T-helper 1 cell (primary cell): ENCODE measurements at places on chromosomes 5 and 9.
A peak's percentile ranks its signal among the peaks of the same experiment; 100 is the strongest.

- DNase-seq, result no peak
Observed at GRCh38 chr5:165209101-165209727, 1703.8 kb downstream of the MAT2B start.

GRCh38 chr5:103466495-103466894, 96.1 kb downstream of the NUDT12 start:
- no peak for DNase-seq

GRCh38 chr5:35466746-35467145, 150.9 kb upstream of the SPEF2 start:
- DNase-seq, result no peak

GRCh38 chr5:31537851-31538250, 5.8 kb downstream of the C5orf22 start:
- DNase-seq, result no peak

- DNase-seq, result no peak
Observed at GRCh38 chr5:124789104-124789605, 42.7 kb upstream of the ZNF608 start.

- DNase-seq, result no peak
Observed at GRCh38 chr5:180975338-180975737, 13.3 kb upstream of the BTNL3 start.

- DNase-seq, result no peak
Observed at GRCh38 chr9:81825846-81826516, 102.2 kb upstream of the SPATA31D4 start.

GRCh38 chr5:9617739-9618504, 12.2 kb downstream of the TAS2R1 start:
- DNase-seq, result no peak

GRCh38 chr5:113357696-113358476, 76.9 kb downstream of the TSSK1B start:
- no peak for DNase-seq

GRCh38 chr5:72436796-72437471, 70.3 kb downstream of the ZNF366 start:
- DNase-seq, result no peak

GRCh38 chr9:30718483-30718882, 1666.0 kb upstream of the ACO1 start:
- no peak for DNase-seq

DNA sequence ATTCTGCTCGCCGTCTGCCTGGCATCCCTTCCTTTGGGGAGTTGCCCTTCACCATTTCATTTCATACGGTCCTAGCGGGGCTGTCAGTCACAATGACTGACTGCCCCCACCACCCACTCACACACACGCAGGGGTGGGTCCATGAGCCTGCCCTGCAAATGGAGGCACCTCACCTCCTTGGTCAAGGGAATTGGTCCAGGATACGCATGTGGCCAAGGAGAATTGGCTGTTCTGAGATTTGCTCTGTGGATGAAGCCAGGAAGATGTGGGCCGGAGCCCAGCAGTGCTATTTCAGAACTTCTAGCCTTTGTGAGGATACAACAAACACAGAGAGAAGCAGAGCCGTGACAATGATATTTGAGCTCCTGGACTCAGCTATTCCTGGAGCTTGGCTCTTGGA, 17.0 kb downstream of the C1QTNF2 start:
- DNase-seq, result no peak

- no peak for DNase-seq
Observed at GRCh38 chr5:56264417-56265025, 31.4 kb upstream of the ANKRD55 start.

DNA sequence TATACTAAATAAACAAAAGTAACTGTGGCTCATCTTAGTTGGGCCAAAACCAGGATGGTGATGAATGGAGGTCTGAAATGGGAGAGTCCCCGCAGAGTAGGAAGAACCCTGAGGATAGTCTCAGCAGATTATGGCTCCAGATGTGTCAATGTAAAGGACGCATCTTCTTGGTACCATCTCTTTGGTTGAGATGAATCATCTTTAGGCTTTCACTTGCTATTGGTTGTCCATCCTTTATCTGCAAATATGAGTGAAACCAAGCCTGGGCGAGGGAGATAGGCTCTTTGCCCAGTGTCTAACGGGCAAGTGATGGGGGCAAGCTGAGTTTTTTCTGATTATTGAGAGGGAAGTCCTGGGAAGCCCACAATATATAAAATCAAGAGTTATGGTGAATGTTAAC, 19.4 kb upstream of the LCP2 start:
- DNase-seq, result no peak

DNA sequence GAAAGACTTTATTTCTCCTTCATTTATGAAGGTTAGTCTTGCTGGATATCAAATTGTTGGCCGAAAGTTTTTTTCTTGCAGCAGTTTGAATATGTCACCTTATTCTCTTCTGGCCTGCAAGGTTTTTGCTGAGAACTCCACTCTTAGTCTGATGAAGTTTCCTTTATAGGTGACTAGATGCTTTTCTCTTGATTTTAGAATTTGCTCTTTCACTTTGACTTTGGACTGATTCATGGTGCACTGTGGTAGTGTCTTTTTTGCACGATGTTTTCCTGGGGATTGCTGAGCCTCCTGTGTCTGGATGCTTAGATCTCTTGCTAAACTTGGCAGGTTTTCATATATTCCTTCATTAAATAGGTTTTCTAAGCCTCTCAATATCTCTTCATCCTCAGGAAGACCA, 12.4 kb downstream of the AHRR start:
- DNase-seq, result no peak

DNA sequence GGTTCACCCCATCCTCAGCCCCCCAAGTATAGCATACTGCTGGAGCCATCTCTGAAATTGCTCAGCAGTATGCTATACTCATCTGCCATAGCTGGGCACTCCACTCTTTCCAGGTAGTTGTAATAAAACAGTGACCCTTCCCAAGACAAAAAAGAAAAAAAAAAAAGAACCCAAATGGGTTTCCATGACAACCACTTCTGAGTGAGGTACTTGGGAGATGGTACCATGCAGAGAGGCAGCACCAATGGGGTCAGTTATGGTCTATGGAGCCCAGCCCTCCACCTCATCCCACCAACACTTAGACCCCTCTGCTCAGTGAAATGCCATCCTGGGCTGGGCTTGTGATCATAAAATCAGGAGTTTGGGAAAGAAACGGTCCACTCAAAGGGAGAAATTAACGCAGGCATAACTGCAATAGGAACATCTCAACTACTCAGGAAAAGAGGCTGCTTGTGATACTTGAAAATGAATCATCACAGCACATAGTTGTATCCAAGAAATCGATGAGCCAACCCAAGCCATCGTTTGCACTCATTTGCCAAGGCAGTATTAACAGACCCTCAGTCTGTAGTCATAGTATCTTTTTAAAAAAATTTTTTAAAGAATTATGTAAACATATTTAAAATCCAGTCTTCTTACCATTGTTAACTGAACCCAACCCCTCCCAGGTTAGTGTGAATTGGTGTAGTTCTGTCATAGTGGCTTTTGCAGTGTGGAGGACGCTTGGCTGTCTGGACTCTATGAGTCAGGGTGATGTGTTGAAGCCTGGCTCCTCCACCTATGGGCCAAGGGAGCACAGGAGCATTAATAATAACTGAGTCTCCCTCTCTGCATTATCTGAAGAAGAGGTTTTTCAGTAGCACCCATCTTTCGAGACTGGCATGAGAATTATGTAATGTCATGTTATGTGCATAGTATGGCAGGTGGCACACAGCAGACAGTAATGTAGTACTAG, 402.7 kb downstream of the SPOCK1 start:
- DNase-seq, result no peak

DNA sequence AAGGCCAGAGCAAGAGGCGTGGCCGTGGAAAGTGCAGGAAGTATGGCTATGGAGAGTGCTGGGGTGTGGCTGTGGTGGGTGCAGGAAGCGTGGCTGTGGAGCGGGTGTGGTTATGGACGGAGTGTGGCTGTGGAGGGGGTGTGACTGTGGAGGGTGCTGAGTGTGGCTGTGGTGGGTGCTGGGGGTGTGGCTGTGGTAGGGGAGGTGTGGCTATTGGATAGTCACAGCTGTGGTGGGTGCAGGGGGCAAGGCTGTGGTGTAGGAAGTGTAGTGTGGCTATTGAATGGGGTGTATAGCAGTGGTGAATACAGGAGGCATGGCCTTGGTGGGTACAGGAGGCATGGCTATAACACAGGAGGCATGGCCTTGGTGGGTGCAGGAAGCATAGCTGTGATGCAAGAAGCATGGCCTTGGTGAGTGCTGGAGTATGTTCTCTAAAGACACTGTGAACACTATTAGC, 40.8 kb upstream of the SPATA31C2 start:
- DNase-seq, result no peak

DNA sequence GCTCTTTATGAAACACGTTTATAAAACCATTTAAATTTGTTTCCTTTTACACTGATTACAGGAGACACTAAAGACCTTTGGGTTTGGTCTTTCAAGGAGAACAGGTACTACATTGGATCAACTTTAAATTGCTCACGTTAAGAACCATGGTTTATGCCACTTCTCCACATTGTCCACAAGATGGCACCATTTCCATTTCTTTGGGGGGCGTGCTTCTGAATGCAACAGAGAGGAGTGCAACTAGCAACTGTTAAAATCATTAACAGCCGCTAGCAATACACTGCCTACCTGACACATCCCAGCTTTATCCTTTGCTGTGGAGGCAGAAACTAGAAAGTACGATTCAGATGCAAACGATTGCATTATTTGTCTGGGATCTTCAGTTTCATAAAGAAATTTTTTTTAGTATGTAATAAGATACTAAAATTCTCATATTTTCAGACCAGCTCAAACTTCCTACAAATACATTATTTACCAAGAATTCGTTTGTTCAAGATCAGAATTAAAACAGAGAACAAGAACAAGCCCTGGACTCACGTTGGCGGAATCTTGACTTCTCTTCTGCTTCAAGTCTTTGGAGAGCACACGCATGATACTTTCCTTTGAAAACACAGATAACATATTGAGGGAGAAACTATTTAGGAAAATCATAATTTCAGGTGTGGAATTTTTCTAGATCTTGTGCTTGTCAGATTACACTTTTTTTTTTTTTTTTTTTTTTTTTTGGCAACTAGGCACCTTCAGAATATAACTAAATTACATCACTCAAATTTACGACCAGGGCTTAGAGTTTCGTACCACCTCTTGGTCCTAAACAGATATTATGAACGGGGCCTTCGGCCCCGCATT, 702 bp downstream of the CDC20B start:
- peak; percentile 36 for DNase-seq

DNA sequence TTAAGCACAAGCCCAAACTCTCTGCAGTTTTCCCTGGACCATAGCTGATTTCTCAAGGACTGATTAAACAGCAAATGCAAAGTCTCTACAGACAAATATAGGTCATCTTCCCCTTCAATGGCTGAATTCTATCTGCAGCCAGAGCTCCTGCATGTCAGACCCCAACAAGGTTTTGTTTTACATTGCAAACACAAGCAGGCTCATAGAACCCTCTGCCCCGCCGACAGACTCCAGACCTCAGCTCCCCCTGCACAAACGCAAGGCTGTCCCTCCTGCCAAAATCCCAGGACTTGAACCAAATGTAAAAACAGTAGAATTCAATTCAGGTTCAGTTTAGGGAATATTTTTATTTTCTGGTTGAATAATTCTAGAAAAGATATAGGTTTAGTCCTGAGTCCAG, 526.7 kb upstream of the TRPC7 start:
- no peak for DNase-seq

DNA sequence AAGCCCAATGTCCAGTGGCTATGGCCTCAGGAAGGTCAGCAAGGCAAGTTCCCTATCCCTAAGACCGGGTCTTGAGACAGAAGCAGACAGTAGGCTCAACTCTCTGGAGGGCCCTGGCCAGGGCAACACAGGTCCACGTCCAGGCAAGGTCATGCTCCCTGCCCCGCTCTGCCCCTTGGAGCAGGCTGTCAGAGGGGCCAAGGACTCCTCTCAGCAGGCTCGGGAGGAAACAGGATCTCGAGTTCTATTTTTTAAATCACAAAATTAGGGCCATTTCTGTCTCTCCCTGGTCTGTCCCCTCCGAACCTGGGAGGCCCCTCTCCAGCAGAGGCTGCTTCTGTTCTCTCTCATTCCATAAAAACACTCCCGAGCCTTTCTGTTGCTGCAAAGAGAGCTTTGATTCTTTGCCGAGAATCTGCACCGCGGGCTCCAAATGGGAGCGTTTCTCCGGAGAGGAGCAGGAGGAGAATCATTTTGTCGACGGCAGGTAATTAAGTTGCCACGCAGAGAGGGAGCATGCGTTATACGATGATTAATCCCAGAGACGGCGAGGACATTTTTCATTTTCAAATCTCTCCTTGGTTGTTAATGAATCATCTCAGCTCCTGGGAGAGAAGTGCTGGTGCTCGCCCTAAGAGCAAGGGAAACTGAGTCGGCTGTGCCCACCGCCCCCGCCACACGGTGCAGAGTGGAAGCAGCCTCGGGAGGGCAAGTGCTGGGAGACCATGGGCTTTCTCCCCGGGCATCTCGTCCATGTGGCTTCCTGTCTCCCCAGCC, 24.5 kb upstream of the FCN1 start:
- DNase-seq, result no peak

DNA sequence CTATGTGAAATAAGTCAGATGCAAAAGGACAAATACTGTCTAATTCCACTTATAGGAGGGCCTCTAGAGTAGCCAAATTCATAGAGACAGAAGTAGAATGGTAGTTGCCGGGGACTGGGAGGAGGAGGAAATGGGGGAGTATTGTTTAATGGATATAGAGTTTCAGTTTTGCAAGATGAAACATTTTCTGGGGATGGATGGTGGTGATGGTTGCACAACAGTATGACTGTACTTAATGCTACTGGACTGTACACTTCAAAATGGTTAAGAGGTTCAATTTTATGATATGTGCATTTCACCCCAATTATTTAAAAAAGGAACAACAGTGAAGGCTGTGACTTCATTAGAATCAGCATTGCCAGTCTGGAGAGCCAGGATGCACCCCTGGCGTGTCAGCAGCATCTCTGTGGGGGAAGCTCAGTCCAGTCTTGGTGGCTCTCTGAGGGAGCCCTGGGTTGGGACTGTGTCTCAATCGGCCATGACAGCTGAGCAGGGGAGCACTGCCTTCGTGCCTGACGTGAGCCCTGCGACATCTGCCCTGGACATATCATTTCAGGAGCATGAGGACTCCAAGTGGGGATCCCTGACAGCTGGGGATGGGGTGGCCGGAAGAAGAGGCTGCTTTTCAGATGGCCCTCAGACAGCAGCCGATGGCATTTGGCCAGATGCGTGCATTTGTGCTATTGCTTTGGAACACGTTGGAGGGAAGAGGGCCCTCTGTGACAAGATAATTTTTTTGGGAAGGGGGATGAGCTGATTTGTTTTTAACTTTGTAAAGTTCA, 130.8 kb upstream of the STC2 start:
- DNase-seq, result no peak

DNA sequence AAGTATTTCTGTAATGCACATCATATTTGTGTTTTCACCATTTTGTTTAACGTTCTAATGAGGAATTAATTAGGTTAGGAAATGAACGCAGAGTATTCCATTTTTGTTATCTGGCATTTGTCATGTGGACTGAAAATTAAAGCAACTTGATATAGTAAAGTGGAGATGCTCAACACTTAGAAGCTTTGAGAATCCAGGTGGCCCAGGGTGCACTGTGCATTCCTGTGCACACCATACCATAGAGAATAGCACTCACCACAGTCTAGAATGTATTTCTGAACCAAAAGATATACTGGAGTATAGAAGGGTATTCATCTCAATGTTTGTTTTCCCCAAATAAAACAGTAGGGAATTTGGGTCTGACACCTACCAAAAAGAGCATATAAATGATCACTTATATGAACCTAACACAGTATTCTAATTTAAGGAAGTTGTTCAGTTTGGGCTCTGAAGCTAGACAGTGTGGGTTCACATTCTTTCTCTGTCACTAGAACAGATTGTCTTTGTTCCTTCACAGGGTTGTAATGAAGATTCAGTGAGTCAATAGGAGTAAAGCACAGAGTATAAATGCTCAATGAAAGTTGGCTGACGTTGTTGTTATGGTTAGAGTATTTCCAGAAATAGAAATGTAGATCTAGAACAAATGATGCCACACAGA, 125.6 kb upstream of the DMRT1 start:
- no peak for DNase-seq
